Panc1 (cell line): ENCODE measurements at places on chromosomes 3 and 15.

- no peak for DNase-seq
Measured at GRCh38 chr3:192129586-192129985, 597.8 kb downstream of the FGF12 start.

DNA sequence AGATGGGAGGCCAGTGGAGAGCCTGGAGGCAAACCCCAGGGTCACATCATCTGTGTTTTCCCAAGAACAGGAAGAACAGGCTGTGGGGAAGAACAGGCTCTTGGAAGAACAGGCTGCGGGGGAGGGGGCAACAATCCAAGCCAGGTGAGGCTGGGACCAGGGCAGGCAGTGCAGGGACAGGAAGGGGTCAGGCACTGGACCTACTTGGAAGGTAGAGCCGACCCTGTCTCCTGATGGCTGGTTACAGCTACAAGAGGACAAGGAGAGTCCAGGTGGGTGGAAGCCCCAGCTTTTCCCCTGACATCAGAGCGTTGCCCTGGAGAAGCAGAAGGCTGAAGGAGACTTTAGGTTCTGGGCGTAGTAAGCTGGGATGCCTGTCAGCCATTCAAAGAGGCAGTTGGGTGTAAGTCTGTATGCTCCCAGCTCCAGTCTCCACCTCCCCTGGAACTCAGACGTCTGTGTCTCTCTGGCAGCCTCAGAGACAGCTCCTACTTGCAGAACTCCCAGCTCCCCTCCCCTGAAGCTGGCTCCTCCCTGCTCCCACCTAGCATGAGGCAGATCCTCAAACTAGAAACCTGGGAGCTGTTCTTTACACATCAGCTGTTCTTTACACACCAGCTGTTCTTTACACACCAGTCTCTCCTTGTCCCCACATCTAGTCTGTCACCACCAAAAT lies 130.9 kb downstream of the DNAJB8 start:
- no peak for DNase-seq

DNA sequence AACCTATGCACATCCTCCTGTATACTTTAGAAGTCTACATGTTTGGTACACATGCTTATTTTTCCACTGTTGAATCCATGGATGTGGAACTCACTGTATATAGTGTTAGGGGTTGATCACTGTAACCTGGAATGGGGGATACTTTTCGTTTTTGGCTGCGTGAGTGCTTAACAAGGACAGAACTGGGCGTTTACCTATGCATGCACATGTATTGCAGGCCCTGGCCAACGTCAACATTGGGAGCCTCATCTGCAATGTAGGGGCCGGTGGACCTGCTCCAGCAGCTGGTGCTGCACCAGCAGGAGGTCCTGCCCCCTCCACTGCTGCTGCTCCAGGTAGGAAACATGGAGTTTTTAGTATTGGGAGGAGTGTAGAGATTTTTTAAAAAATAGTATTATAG lies 2.3 kb downstream of the RPLP1 start:
- no peak for DNase-seq

DNA sequence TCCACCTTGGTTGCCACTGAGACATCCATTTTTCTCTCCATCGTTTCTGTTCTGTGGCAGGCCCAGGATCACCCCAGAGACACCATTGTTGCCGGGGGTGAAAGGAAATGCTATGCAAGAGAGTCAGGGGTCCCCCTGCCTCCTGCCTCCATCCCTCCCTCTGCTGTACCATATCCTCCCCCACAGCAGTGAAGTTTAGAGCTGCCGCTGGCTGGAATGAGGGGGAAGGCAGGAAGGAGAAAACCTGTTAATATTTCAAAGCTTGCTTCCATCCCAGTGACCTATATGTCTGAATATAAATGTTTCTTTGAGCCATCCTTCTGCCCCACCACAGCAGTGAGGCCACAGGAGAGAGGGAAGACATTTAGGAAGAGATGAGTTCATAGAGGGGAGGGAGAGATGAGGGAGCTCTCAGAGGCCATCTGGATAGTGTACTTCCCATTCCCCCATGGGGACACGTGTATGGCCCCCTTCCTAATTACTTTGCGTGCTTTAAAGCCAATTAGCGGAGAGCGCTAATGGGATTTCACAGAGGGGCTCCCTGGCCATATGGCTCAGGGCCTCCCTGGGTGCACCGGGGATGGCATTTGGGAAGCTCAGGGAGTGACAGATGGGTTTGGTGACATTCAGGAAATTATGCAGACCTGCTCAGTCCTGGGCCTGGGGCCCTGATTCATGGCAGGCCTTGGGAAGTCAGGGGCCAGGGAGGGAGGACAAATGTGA lies 40.4 kb upstream of the CHRNB4 start:
- DNase-seq, result no peak

DNA sequence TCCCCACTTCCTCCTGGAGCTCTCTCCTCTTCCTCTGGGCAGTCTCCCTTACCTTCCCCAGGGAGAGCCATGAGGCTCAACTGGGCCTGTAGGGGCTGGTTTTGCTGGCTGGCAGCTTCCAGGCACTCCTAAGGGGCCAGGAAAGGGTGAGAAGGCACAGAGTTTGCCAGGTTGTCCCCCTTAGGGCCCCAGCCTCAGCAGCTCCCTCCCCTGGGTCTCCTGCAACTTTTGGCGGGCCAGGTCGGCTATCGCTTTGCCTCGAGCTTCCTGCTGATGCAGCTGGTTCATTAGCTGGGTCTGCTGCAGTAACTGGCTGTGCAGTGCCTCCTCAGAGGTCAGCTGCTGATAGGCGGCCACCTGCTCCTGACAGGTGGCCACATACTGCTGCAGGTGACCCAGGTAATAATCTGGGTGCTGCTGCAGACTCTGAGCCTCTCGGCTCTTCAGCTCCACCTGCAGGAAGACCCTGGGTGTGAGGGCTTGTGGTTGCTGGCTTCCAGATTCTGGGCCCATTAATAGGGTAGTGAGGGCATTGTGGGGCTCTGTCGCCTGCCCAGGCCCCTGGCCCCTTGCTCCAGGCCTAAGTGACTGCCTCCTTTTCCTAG lies 29.7 kb upstream of the OR4F6 start:
- no peak for DNase-seq

DNA sequence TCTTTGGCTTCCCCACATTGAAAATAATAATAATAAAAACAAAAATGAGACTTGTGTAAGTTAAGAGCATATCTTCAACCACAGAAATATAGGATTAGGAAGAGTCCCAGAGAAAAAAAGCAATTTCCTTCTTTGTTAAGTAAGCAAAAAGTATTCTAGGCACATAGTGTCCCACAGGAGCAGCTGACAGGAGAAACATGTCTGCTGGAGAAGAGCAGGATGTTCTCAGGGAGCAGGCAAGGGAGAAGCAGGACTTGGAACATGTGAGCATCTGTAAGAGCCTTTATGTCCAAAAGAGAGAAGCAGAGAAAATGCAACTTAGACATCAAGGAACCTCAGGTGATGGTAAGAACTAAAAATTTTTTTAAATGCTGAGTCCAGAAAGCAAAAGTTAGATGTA lies 39.0 kb downstream of the TTC23 start:
- no peak for DNase-seq

GRCh38 chr15:48828906-48829305 lies 18.0 kb upstream of the CEP152 start:
- DNase-seq, result no peak

DNA sequence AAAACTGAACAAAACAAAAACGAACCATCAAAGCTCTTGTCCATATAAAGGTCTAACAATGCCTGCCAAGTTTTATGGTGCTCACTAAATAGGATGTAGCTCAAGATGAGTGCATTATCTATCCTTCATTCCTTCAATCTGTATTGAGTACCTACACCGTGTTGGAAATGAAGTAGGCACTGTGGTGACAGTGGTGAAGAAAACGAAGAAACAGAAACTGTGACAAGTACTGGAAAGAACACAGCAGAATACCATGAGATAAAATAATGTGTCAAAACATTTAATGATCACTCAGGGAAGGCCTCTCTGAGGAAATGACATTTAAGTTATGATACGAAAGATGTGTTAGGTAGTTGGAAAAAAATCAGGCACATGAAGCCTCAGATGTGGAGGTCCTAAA lies 36.2 kb downstream of the CBLB start:
- DNase-seq, result no peak

- no peak for DNase-seq
Measured at GRCh38 chr15:29795610-29796009, 26.7 kb downstream of the TJP1 start.

DNA sequence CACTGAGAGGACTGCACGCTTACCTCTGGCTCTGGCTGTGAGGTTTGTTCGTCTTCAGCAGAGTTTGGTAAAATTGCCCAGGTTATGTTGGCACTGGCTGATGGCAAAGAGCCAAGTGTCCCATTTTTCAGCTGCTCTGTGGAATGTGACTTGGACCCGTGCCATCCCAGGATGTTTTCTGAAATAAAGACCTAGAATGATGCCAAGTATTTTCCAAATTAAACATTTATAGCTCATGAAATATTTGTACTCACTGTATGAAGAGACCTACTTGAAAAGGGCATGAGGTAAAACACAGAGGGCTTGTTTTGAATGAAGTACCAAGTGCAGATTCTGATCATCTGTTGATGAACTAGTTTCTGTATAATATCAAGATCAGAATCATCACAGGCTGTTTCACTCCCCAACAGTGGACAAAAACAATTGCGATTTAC lies 200.5 kb downstream of the STT3B start:
- no peak for DNase-seq

- no peak for DNase-seq
Measured at GRCh38 chr15:83786336-83786735, 132.4 kb downstream of the ADAMTSL3 start.

- peak; percentile 24 for DNase-seq
Measured at GRCh38 chr15:100849021-100849854, 30.4 kb upstream of the ALDH1A3 start.

- no peak for DNase-seq
Measured at GRCh38 chr3:123053107-123053506, 13.7 kb upstream of the PDIA5 start.

DNA sequence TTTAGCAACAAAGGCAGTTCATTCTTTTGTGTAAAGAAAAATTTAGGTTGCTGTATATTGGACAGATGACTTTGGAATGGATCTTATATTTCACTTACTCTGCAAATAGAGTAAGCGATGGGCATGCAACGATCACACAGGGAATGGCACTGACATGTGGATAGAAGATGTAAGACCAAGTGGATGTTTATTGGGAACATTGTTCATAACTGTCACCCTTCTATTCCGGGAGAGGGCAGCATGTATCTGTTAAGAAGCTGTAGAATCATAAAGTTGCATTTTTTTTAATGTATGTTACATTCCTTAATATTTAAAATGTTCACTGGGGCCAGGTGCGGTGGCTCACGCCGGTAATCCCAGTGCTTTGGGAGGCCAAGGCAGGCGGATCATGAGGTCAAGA lies 41.2 kb downstream of the HPS3 start:
- DNase-seq, result no peak

DNA sequence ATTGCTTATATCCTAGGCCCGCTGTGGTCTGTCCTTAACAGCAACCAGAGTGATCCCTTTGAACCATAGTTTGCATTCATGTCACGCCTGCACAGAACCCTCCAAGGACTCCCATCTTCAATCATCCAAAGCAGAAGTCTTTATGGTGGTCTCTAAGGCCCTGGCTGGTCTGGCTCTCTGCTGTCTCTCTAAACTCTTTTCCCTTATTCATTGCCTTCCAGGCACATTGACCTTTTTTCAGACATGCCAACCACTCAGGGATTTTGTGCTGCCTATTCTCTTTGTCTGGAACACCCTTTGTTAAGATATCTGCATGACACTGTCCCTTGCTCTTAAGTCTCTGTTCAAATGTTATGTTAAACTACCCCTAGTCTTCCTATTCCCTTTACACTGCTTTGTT lies 21.9 kb upstream of the ZBTB47 start:
- no peak for DNase-seq

- DNase-seq, result no peak
Measured at GRCh38 chr15:83813682-83814081, 159.8 kb downstream of the ADAMTSL3 start.

DNA sequence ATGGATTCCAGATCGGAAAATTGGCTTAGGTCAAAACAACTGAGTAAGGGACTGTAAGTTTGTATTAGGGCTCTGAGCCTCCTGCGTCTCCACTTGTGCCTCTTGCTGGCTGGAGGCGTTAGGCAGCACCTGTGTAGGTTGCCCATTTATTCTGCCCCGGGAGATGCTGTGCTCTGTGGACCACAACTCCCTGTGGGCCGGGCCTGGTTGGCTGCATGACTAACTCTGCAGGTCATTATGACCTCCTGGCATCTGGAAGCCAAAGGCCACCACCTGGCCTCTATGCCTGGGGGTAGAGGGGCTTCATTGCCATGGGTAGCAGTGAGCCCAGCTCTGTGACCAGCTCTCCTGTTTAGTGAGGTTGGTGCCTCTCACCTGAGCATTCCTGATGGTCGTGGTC lies 36.0 kb upstream of the BDH1 start:
- DNase-seq, result no peak

DNA sequence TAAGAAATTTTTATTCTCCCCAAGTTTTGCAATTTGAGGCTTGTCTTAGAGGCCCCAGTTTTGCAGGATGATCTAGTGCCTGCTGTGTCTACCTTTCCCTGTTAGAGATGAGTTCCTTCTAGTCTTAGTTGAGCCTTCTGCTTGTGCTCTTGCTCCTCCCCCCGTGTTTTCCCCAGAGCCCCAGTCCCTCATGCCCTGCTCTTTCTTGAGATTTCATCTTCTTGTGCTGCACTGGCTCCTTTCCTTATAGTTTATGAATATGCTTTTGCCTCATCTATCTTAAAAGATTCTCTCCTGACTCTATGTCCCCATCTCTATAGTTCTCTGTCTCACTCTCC lies 4.7 kb downstream of the GAP43 start:
- DNase-seq, result no peak

GRCh38 chr3:160005004-160005403 lies 16.4 kb downstream of the IL12A start:
- no peak for DNase-seq

GRCh38 chr15:70383856-70384255 lies 286.1 kb upstream of the TLE3 start:
- no peak for DNase-seq

DNA sequence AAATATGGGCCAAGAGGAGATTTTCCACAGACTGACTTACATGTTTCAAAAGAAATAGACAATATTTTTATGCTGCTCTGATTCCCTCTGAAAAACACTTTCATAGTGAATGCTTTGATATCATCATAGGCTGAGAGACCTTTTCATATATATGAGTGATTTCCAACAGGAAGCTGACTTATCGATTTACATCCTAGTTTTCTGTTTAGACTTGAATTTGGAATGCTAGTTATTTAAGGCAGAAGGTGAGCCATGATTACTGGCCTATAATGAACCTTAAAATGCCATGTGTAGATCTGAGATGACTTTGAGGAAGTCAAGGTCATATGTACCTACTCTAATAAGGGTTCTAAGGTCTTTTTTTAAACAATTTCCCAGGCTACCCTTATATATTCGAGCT lies 1126.1 kb downstream of the ROBO1 start:
- DNase-seq, result no peak

GRCh38 chr3:14429237-14429636 lies 26.8 kb downstream of the SLC6A6 start:
- DNase-seq, result no peak

DNA sequence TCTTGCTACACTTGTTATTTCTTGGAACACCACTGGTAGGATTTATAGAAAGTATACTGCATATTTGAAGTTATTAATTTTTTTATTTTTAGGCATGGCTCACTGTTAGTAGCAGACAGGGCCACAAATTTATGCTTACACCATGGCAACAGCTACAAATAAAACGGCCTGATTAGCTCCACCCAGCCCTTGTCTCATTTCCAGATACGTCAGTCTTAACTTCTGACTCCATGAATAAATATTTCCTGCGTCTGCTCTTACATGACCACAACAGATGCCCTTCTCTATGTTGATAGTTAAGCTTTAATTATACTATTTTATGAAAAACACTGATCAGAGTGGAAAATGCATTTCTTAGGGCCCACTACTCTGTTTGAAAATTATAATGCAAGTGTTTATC lies 62.3 kb upstream of the CPOX start:
- DNase-seq, result no peak
